ENCODE measurements at places on chromosomes 11 and 22.

DNA sequence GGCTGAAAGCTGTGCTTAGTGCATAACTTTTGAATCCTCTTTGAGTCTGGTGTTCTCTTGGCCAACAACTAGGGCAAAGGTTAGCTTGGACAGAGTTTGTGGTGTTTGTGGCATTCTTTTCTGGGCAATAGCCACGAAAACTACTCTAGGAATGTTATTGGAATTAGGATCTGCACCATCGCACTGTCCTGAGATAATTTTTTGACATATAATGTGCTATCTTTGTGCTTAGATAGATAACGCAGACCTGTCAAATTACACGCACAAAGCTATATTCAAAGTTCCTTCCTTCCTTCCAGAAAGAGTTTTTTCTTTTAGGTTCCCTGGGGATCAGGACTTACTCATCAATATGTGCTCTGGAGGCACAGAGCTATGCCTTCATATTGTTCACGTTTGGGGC, 166.8 kb upstream of the MTMR2 start:
- no peak for DNase-seq

DNA sequence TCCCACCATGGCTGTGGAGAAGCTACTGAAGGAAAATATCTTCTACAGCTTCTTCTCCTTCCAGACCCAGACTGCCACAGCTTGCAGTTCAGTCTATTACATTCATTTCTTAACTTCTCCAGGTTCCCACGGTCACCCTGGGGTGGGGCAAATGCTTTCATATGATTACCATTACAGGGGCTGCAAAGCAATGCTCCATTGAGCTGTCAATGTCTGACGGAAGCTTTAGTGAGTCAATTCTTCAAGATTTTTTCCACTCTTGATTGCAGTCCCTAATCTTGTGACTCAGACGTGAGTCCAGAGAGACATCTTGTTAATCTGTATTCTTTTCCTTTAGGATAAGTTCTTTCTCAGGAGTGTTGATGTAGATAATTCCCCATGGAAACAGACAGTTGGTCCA, 233.4 kb upstream of the DDI1 start:
- DNase-seq: no peak

- DNase-seq: no peak
These were observed 187.0 kb upstream of the ISX start for GRCh38 chr22:34879001-34879400.

DNA sequence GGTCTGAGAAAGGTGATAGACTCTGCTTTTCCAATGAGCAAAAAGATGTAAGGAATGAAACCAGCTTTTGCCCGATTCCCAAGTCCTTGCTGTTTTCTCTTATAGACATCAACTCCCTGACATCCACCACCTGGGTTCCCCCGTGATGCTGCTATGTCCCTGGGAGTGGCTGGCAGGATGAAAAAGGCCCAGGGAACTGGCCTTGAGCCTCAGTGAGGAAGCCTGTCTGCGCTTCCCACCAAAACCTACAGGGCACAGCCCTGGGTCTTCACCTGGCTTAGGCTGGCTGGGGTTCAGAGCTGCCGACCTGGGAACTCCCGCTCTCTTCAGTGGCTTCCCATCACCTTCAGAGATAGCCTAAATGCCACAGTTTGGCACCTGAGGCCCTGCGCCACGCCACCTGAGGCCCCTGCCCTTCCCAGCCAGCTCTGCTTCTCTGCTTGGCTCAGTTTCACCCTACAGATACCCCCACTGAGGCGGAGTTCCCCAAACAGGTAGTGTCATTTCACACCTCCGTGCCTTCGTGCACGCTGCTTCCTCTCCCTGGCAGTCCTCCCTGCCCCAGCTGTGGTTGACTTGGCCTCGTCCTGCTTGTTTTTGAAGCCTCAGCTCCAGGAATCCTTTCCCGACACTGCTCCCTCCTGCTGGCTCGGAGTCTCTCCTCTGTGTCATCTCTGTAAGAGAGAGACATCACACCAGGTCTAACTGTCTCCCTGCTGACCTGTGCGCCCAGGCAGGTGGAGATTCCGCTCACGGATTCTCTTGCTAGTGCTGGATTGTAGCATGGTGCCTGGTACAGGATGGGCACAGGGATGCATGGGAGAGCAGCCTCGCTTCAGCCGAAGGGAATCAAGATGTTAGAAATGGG, 10.7 kb downstream of the SLC37A2 start:
- DNase-seq: peak; percentile 22

DNA sequence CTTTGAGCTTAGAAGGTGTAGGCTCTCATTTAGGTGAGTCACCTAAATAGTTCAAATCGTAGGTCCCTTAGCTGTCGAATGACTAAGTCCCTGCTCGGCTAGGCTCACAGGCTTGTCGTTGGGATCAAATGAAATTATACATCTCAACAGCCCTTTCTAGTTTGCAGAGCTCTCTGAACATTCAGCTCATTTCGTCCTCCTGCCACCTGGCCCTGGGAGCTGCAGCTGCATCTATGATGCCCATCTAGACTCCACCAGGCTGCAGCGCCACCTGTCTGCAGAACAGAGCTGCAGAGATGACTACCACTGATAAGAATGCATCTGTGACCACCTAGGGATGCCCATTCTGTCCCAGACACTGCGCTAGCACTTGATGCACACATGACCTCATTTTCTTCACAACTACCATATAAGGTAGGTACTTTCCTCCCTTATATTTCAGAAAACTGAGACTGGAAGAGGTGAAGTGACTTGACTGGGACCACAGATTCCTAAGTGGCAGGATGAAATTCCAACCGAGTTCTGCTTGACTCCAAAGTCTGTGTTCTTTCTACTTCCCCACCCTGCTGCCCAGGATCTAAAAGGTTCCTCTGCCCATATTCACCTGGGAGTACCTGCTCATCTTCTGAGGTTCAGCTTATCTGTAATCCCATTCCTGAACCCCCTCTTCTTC, 141.1 kb upstream of the NARS2 start:
- peak; percentile 20 for DNase-seq

DNA sequence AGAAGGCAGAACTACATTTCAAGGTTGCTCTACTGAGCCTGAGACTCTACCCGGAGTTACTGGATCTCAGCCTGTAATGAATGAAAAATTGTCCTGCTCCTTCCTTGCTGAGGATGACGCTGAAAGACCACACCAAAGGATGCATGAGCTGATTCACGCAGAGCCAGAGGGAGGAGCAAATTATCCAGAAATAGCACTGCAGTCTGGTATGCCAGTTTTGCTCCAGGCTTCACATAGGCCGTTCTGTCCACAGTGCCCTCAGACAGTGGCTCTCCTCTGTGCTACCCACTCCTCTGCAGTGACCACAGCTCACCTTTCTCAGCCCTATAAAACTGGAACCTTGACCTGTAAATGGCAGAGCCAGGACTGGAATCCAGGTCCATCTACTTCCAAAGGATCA, 79.3 kb upstream of the GALNT18 start:
- DNase-seq: no peak
